HepG2 (cell line): ENCODE measurements at places on chromosomes 3 and 15. TPM values are rescaled to one million over a fixed set of nuclear protein-coding genes. Genes with fewer than 3 reads are reported as not detected.

Gene RTP2
- total RNA-seq: not detected in 2 replicates

DNA sequence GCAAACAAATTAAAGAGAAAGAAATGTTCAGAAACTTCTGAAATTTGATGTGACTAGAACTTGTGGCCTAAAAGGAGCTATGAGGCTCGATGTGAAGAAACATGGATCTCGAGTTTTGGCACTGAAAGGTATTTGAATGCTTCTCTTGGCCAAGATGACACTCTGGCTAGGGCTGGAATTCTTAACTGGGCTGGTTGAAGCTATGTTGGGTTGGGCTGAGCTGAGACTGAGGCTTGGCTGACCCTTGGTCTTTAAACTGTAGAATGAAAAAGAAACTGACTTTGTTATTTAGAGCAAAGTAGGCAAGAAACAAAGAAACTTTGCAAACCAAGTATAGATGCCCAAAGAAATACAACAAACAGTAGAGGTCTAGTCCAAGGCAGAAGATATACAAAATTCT is 28.1 kb upstream of the CLDN16 start:
- H3K4me1 ChIP-seq: peaks cover 21% of the 10 kb centered on the region
- no peaks in the 10 kb centered on the region for H3K36me3 ChIP-seq
- DNase-seq: no peak

DNA sequence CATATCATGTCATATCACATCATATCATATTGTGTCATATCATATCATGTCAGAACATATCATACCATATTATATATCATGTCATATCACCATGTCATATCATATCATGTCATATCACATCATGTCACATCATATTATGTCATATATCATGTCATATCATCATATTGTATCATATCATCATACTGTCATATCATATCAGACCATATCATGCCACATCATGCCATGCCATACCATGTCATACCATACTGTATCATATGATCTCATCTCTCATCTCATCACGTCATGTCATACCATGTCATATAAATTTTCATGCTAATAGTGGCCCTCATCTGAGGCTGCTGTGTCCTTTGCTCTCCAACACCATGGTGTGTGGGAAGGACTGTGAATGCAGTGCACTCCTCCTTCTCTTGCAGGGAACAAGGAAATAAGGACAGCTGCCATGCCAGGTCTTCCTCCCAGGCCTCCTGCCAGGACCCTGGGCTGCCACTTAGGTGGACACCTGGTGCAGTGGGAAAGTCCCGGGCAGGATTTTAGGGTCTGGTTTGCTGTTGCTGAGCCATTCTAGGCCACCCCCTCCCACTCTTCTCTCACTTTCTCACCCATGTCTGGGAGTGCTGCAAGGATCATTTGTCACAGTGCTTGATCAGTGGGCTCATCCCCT is 72.4 kb upstream of the TRPM1 start:
- no peak overlapping the region for H3K27ac ChIP-seq
- H3K36me3 ChIP-seq: no peaks in the 10 kb centered on the region
- no peaks in the 10 kb centered on the region; the same call in 2 of the 3 replicates for H3K27me3 ChIP-seq
- DNase-seq: no peak
- H3K4me3 ChIP-seq: no peak overlapping the region

Gene FBXW12
- total RNA-seq: not detected in 2 replicates

DNA sequence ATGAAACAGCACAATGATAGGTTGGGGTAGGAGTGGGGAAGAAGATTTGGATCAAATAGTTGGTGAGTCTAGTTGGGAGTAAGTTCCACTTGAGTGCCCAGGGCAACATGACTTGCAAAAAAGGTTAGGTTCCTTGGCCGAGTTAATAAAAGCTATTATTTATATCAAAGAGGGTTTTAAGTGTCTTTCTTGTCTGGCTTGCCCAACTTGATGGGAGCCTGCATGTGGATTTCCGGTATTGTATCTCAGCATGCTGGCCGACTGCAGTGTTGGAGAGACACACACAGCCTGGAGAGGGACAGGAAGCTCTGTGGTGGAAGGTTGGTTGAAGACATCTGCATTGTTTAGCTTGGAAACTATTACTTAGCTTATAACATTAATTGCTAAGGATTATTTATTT is 449.5 kb upstream of the TBL1XR1 start:
- no peak for DNase-seq
- no peaks in the 10 kb centered on the region for H3K27me3 ChIP-seq
- H3K4me3 ChIP-seq: no peak overlapping the region
- no peaks in the 10 kb centered on the region for H3K4me1 ChIP-seq
- H3K36me3 ChIP-seq: no peaks in the 10 kb centered on the region

GRCh38 chr15:76433798-76434400 is 97.3 kb downstream of the ISL2 start:
- no peaks in the 10 kb centered on the region for H3K4me1 ChIP-seq
- no peaks in the 10 kb centered on the region for H3K36me3 ChIP-seq
- H3K27ac ChIP-seq: no peak overlapping the region
- no peak for DNase-seq
- no peaks in the 10 kb centered on the region for H3K27me3 ChIP-seq

GRCh38 chr3:50347187-50347813 is 1.8 kb upstream of the ZMYND10 start:
- peaks cover 81% of the 10 kb centered on the region for H3K4me1 ChIP-seq
- H3K36me3 ChIP-seq: peaks cover 13% of the 10 kb centered on the region; the same call in 2 of the 3 replicates
- peak; percentile 59 for DNase-seq

Gene ADGRG7
- not detected in 2 replicates for total RNA-seq

DNA sequence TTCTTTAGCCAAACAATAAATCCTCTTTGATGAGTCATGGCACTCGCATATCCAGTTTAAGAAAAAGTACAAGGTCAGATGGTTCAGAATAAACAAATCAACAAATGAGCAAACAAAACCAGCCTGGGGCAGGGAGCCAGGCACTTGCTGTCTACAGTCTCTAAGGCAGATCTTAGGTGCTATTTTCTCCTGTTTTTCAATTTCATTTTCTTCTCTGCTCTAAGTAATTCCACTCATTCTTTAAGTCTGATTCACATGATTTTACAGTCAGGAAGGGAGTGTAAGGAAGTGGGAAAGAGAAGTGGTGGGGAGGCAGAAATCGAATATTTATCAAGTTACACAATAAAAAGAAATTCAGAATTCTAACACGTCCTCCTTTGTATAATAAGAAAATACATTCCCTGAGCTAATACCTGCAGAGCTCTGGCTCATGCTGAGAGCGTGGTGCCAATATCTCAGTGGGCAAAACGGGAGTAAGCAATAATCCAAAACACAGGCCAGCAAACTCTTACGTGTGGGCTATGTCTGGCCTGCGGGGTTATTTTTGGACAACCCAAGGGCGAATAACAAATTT is 298.6 kb downstream of the ADAMTS17 start:
- H3K4me3 ChIP-seq: no peak overlapping the region
- no peak for DNase-seq
- H3K27me3 ChIP-seq: no peaks in the 10 kb centered on the region

Gene NR1I2
- total RNA-seq: 10.9 and 13.4 TPM in 2 replicates

- H3K27ac ChIP-seq: no peak overlapping the region
- no peaks in the 10 kb centered on the region for H3K36me3 ChIP-seq
- peak overlapping the region; percentile 69 for H3K4me3 ChIP-seq
- no peak for DNase-seq
- peaks cover 17% of the 10 kb centered on the region for H3K4me1 ChIP-seq
Measured at GRCh38 chr15:63276342-63277037, 915 bp upstream of the APH1B start.
